ENCODE measurements at places on chromosomes 1 and 21.

DNA sequence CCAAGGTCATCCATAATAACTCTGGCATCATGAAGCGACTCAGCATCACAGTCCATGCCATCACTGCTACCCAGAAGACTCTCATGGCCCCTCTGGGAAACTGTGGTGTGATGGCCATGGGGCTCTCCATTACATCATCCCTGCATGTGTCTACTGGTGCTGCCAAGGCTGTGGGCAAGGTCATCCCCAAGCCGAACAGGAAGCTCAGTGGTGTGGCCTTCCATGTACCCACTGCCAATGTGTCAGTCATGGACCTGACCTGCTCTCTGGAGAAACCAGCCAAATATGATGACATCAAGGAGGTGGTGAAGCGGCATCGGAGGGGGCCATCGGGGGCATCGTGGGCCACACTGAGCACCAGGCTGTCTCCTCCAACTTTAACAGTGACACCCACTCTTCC, 65.1 kb upstream of the ARHGAP29 start:
- ATAC-seq: no peak

GRCh38 chr1:32464191-32464715, 619 bp upstream of the ZBTB8B start:
- peak; percentile 60 for ATAC-seq

- ATAC-seq: no peak
Observed at GRCh38 chr1:28750330-28750729, 13.6 kb downstream of the YTHDF2 start.

DNA sequence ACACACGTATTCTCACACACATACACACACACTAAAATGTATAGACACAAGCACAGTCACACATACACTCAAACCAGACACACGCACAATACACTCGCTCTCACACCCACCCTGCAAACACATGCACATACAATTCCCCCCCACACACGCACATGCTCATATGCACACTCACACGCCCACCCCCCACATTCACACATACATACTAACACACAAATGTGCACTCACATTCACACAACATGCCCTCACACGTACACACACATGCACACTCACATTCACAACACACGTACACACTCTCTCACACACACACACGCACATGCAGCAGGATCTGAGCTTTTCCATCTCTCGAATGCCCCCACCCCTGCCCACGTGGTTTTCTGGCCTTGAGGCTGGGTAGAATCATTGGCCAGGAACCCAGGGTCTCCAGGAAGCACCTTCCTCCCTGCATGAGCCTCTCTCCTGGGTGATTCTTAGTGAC, 589.7 kb downstream of the PTPRU start:
- no peak for ATAC-seq

DNA sequence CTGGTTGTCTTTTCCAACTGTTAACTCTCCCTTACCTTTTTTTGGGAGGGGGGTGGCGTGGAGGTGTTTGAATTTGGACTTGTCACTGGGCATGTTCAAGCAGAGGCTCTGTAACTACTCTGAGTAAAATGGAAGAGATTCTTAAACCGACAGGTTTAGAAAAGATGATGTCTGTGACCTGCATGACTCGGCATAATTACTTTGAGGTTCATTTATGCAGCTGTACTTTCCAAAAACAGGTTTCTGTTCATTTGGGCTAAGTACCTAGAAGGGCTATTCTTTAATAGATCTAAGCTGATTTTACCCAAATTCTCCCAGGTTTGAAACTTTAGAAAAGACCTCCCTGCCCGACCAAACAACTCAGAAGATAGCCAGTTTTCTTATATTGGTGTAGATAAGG, 80.3 kb downstream of the SLC35A3 start:
- no peak for ATAC-seq

GRCh38 chr1:61171974-61172373, 89.6 kb downstream of the NFIA start:
- no peak for ATAC-seq

DNA sequence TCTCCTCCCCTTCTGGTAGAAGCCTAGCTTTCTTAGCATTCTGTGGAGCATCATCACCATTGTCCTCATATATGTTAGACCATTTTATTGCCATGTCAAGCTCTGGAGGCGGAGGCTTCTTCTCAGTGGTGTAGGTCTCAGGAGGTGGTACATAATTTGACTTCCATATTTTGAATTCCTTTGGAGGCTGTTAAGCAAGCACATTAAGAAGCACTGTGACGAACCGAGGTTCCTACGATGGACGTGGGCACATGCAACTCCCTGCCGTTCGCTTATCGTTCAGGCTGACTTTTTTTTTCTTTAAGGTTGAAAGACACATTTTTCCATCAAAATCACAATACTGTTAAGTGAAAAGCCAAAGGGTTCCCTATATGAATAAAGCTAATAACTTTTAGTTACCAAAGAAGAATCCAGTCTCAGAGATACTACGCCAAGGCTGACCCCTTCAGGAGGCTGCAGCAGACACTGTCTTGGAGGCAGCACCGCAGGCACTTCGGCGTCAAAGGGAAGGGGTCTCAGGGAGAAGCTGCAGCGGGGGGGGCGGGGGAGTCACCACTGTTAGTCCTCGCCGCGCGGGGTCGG, 835 bp downstream of the C1orf52 start:
- peak; percentile 36 for ATAC-seq

GRCh38 chr1:233107130-233107660, 156.8 kb downstream of the NTPCR start:
- no peak for ATAC-seq

DNA sequence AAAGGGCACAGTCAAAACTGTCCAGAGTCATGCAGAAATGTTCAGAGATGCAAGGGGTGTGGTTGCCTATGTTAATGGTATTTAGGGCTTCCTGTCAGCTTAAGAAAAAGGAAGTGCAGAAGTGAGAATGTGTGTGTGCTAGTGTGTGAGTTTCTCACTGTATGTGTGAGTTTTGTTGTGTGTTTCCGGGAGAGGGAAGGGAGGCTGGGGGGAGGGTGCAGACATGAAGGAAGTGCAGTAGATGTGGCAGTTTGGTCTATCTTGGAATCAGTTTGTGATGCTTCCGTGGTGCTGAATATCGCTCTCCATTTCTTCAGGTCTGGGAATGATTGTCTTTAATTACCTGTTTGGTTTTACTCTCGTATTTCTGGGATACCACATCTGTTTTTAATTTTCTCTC, 16.5 kb upstream of the ATP6V1G3 start:
- peak; percentile 43 for ATAC-seq

DNA sequence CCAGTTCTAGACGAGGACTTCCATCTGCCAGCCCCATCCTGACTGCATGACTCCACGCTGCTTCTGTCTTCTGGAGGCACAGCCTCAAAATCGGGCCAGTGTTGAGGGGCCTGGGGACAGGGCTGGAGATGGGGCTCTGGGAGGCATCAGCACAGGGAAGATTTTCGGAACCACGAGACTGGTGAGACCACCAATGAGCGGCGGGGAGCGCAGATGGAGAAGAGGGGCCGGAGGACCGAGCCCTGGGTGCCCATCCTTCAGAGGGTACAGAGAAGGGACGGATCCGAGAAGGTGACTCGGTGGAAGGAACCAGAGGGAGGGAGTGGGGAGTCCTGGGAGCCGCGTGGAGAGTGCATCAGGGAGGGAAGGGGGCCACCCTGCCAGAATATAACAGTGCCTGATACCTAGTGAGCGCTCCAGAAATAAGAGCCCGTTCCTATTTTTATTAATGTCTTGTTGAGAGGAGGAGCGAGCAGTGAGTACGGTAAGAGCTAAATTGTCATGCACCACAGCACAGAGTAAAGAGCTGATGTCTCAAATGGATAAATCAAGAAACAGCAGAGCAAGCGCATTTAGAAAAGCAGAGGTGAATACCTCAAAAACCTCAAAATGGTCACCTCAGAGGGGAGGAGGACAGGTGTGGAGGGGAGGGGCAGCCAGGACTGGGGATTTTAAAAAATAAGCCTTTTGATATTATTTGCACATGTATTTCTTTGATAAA, 26.2 kb upstream of the KIF26B start:
- ATAC-seq: no peak

GRCh38 chr1:82921759-82922158, 1077.2 kb downstream of the TTLL7 start:
- ATAC-seq: no peak

GRCh38 chr1:64595871-64596515, 126.1 kb downstream of the CACHD1 start:
- ATAC-seq: no peak

GRCh38 chr1:233020426-233020825, 70.0 kb downstream of the NTPCR start:
- ATAC-seq: no peak

DNA sequence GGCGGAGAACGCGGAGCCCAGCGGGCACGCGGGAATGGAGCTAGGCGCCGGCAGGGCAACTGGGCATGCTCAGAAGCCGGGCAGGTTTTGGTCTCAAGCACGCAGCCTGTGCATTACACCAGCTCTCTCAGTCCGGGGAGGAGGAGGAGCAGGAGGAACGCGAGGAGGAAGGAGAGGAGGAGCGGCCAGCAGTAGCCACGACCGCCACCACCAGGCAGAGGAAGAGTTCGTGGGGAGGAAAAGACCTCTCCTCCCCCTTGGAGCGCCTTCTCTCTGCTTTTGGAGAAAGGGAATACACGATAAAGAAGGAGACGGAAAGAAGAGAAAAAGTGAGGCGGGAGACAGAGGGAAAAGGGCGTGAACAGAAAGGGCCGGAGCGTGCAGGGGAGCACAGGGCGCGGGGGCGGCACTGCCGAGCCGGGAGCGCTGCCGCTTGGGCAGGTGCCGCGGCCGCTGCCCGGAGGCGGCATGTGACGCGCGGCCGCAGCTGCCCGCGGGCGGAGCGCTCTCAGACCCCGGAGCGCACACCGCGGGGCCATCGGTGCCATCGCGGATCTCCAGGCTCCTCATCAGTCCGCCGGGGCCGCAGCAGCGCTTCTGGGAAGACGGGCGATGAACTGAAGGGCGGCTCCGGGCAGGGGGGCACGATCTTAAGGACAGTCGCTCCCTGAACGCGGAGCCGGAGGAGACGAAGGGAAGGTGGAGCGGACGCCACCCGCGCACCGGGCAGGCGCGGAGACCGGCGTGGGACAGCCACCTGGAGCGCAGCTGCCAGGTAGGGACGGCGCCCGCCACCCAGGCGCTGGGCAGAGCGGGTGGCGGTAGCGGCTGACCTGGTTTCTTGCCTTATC, at the start of gene CHRM3:
CHRM3 (plus strand) TSS at position 116 of the 851 bp plus-strand sequence. CDS start 520,884 bp downstream, outside the sequence.
- peak; percentile 87 for ATAC-seq

DNA sequence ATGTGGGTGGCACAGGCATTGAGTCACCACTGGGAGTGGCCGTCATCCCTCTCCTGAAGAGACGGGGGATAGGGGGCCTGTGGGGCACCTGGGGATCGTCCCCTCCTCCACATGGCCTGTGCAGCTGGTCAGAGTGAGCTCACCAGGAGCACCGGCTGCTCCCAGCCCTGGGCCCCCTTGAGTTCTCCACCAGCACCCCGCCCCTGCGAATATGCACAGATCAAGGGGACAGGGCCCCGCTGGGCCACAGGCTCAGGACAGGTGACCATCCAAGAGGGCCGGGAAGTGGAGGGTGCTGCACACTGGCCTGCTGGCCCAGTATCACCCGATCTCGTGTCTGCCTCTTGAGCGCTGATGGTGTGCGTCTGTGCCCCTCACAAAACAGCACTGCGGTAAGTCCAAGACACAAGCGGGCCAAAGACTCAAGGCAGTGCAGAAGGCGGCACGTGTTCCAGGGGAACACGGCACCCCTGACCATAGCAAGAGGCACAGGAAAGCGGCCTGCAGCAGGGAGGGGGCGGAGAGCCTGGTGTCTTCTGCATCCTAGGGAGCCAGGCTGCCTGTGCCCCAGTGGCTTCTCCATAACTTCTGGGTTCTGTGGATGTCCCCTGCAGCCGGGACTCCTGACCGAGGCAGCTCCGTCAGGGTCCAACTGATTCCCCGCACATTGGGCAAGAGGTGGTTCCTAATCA, 18.1 kb upstream of the TSPEAR start:
- no peak for ATAC-seq

- ATAC-seq: no peak
Observed at GRCh38 chr1:64963466-64963865, 2.9 kb downstream of the JAK1 start.

DNA sequence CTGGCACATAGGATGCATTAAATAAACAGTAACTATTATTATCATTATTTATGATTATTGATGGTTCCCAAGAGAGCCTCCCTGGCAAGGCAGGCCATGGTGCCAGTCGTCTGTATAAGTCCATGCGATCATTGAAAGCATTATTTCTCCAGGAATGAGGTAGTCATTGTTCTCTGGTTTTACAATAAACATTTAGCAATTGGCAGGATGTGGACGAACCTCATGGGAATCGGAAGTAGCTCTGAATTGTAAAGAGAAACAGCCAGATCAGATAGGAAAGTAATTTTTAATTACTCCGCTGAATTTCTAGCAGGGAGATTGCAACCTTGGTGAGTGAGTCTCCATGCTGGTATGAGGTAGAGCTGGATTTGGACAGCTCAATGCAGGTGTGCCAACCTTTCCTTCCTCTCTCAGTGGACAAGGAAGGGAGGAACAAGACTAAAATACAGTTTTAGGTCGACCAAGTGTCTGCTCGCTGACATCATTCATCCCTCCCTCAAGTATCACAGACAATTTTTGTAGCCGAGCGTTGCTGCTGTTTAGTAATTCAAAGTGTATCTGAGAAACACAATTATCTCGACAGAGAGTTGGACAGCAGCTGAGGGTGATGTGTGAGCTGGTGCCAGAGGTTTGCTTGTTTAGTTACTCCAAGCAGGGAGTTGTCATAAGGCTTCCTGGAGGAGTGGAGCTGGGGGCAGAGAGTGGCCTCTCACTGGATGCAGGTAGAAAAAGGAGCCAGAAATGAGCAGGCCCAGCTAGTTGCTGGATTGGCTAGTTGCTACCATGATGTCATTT, 250.8 kb downstream of the KCNJ6 start:
- no peak for ATAC-seq

GRCh38 chr1:161017756-161018630, 3.0 kb downstream of the F11R start:
- ATAC-seq: no peak

DNA sequence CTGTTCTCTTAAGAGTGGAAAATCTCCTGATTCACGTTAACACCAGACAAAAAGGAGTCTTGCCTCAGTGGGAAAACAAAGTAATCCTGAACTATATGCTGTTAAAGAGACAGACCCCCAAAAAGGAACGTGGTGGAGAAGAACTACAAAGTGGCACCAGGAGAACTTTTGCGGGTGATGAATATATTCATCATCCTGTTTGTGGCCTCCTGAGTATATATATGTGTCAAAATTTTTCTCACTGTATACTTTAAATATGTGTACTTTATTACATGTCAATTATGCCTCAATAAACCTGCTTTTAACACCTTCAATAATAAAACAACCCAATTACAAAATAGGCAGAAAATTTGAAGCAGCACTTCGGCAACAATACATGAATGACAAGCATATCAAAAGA, 31.1 kb downstream of the ZNF644 start:
- ATAC-seq: no peak

GRCh38 chr1:162893612-162893908, 32.6 kb upstream of the CCDC190 start:
- ATAC-seq: no peak
